SJSA1 (cell line): ENCODE measurements at places on chromosomes 6 and 20.

DNA sequence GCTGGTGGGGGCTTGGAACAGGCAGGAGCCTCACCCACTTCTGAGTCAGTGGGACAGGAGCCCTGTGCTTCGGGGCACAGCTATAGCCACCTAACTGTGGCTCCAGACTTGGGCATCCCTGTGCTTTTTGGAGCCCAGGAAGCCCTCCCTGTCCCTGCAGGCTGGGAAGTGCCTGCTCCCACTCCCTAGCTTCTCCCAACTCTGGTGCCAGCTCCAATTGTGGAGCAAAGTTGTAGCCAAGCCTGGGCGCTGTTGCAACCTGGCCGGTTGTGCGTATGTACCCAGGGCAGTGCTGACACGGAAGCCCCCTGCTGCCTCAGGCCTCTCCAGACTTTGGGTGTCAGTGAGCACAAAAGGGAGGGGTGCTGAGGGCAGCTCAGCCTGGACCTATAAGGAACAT lies 601.7 kb upstream of the GJE1 start:
- DNase-seq: no peak

DNA sequence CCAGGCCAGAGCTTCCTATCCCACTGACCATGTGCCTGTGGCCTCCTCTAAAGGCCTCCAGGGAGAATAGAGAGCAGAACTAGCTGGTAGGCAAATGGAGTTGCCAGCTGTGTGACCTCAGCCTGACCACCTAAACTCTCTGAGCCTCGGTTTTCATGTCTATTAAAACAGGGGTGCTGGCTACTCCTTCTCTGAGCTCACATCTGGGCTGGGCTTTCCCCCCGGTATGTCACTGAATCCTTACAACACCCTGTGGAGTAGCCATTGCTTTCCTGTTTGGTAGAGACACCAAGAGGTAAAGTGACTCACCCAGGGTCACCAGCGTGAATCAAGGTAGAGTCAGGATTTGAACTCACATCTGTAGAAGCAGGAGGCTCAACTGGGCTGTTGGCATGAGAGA lies 132.1 kb downstream of the JPH2 start:
- no peak for DNase-seq

GRCh38 chr6:52155791-52156576 lies 30.2 kb upstream of the IL17A start:
- DNase-seq: no peak

- DNase-seq: no peak
These were observed 75.5 kb downstream of the HMGN3 start for GRCh38 chr6:79158856-79159516.

DNA sequence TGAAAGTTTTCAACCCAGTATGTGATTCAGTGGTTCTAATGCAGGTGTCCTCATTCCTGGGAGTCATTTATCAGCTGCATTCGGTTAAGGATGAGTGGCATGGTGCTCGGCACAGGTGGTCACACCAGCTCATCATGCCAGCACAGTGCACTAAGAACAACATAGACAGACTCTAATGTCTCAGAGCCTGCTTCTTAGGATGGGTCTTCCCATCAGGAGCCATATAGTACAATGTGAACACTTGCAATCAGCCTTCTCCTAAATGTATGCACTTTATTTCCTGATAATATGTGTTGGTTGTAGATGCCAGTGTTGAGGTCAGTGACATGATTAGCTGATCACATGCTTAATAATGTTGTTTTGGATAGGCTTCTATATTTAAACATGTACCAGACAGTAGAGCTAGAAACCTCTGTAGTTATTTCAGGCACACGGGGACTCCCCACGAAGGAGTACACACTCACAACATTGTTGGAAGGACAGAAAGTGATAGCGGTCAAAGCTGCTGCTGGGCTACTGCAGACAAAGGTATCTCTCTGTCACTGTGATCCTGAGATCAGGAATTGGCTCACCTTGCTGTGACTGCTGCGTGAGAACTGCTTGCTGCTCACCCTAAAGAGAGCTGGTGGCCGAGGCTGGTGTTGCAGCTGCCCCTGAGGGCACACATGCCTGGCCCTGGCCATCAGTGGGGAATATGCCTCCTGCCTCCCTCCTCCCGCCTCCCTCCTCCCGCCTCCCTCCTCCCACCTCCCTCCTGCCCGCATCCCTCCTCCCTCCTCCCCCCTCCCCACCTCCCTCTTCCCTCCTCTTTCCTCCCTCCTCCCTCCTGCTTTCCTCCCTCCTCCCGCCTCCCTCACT lies 195.4 kb downstream of the SMOC2 start:
- no peak for DNase-seq

DNA sequence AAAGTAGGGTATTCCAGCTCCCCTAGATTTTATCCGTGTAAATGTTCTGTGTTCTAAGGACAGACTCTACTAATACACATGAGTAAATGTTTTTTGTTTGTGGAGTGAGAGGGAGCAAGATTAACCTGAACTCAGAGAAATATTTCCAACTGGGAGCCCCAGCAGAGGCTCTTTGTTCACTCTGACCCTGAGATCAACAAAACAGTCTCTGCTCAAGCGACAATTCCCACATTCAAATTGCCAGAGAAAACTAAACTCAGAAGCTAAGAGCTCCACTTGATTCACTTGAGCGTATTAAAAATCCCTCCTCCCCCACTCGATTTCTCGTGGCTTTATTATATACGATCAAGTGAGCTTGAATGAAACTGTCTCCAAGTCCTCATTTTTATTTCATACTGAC lies 413.9 kb upstream of the JARID2 start:
- no peak for DNase-seq

- DNase-seq: peak; percentile 99
These were observed at the start of gene COL12A1 for GRCh38 chr6:75205776-75206575. Gene COL12A1 (minus strand): TSS chr6:75206053. CDS start chr6:75202792, 3,261 bp downstream.

GRCh38 chr6:166026586-166027126 lies 141.0 kb downstream of the TBXT start:
- no peak for DNase-seq

DNA sequence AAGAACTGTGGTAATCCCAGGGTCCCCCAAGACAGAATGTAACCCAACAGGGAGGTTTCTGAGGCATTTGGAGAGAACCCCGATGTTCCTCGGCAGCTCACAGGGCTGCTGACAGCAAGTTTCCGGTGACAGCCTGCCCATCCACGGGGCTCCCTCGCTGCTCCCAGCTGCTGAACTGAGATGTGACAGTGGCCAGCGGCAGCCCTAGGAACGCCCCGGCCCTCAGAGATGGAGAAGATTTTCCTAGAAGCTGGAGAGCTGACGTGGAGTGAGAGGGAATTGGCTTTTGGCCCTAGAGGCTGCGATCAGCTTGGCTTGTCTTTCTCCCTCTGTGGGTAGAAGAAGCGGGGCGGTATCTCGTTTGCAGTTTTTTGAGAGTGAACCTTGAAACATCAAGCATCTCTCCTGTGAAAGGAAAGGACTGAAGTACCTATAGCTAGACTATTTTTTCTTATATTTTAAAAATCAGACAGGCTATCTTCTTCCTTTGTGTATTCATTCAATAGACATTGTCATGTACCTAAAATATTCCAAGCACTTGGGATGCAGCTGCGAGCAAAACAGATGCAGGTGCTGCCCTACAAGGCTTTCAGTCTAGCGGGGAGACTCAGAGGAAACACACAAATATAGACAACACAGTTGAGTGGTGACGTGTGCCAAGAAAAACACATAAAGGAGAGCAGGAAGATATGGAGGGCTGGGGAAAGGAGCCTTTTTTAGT lies 28.4 kb upstream of the NFATC2 start:
- DNase-seq: no peak

DNA sequence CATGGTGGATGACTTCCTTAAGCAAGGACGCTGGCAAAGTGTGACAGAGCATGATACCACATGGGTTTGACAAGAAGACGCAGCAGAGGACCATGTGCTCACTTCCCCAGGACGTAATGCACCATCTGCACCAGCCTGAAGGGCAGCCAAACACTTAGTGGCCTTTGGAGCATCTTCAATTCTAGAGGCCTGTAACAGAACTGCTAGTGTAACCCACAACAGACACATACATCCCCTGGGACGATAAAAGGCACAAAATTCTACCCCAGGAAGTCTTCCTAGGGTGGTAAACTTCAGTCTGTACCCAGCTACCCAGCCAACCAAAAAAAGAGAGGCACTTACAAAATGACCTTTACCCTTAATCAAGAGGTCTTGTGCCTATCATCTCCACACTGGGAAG lies 9.2 kb upstream of the CPNE1 start:
- DNase-seq: no peak

DNA sequence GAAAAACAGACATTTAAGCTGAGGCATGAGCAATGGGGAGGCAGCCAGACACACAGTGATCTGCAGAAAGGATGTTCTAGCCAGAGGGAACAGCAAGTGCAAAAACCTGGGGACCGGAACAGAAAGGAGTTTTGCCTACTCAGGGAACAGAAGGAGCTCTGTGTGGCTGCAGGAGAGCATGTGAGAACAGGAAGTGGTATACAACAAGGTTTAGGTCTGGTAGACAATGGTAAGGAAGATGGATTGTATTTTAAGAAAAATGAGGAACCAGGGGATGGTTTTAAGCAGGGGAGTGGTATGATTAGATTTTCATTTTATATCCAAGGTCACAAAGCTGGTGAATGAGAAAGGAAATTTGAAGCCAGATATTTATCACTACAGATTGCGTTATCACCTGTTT lies 157.5 kb downstream of the UNC5CL start:
- no peak for DNase-seq

- DNase-seq: no peak
These were observed at the start of gene BPIFB1 for GRCh38 chr20:33282991-33283555. Gene BPIFB1 (plus strand): TSS chr20:33283214. CDS start chr20:33286074, 2,860 bp downstream.

DNA sequence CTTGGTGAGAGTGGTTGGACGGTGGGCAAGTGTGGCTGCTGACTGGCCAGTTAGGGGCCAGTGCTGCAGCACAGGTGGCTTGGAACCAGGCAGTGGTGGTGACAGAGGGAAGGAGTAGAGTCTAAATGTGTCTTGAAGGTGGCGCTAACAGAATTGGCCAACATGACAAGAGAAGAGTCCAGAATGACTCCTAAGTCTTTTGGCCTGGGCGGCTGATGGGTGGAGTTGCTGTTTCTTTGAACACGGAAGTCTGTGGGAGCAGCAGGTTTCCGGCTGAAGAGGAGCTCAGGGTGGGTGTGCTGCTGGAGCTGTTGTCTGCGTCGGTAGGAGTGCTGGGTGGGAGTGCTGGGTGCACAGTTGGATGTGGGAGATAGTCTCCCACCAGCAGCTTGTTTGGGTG lies 10.1 kb downstream of the LSM14B start:
- DNase-seq: no peak

GRCh38 chr6:121339639-121340226 lies 5.5 kb upstream of the TBC1D32 start:
- DNase-seq: no peak

DNA sequence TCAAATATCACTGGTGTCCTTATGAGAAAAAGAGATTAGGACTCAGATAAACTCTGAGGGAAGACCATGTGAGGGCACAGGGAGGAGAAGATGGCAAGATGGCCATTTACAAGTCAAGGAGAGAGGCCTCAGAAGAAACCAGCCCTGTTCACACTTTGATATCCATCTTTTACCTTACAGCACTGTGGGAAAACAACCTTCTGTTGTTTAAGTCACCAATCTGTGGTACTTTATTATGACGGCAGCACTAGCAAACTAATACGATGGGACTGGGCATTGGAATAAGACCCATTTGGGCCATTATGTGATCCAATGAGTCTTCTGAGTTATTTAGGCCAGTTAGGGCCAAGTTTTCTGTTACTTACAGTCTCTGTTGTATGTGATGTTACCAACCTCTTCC lies 26.4 kb upstream of the CD2AP start:
- DNase-seq: no peak

GRCh38 chr6:10384610-10385523 lies 30.0 kb downstream of the TFAP2A start:
- no peak for DNase-seq

- DNase-seq: no peak
These were observed 61.1 kb upstream of the SLC22A16 start for GRCh38 chr6:110537208-110538123.

DNA sequence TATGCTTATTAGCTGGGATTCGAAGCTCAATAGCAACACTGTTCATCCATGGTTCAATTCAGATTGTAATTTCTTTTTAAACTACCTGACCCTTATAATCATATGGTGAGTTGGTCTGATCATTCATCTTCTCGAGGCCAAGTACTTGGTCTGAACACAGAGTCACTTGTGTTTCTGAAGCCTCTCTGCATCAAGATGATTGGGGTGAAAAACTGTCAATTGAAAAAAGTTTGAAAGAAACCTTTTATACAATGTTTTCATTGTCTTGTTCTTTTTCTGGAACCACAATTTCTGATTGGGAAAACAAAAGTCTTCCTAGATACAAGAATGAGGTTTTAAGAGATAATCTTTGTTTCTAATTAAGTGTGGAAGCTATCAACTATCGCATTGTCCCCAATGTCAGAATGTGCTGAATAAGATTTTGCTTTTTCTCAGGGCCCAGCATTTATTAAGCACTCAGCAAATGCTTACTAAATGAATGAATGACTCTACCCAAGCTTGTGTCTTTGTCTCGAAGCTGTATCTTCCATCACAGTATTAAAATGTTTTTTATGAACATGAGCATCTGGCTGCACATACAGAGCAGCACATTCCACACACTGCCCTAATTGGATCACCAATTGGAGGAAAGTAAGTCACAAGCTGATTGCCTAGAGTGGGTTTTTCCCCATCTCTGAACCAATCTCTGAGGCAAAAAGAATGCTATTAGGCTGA lies 45.0 kb upstream of the MOXD1 start:
- no peak for DNase-seq

GRCh38 chr20:46520976-46521579 lies 7.7 kb upstream of the ZNF334 start:
- peak; percentile 1 for DNase-seq

- DNase-seq: no peak
These were observed 415.6 kb upstream of the RNF217 start for GRCh38 chr6:124546601-124547000.

DNA sequence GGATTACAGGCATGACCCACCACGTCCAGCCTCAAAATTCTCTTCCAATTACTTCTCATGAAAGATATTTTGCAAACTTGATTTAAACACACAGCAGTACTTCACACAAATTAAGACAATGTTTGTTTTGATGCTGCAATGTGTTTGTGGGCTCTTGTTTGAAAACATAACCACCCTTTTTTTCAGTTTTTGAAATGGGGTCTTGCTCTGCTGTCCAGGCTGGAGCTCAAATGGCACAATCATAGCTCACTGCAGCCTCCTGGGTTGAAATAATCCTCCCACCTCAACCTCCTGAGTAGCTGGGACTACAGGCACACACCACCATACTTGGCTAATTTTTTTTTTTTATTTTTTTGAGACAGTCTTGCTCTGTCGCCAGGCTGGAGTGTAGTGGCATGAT lies 31.0 kb downstream of the STAU1 start:
- DNase-seq: no peak

- DNase-seq: no peak
These were observed 531.0 kb upstream of the MMS22L start for GRCh38 chr6:97813889-97814567.

DNA sequence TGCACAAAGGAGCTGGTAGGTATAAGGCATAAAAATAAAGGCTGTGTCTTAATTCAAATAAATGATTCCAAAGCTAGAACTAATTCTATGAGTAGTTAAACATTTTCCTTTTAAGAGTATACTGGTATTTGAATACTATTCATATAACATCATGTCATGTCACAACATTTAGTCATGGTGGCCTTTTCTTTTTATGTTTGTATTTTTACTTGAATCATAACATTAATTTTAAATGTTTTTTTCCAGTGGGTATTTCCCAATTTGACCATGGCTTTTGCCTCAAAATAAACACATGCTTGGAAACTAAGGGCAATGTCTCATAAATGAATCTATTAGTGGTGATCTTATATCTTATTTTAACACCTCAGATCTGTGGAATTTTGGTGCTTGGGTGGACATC lies 177.1 kb downstream of the CD109 start:
- no peak for DNase-seq
